ENCODE measurements at places on chromosomes 16 and 17. TPM values are rescaled to one million over a fixed set of nuclear protein-coding genes. Genes with fewer than 3 reads are reported as not detected.

- DNase-seq: no peak
Measured at GRCh38 chr16:90015586-90016338, 3.5 kb downstream of the DBNDD1 start.

- DNase-seq: no peak
Measured at GRCh38 chr17:81712468-81713003, 452 bp downstream of the SLC25A10 start.

GRCh38 chr16:87762071-87762571 lies 3.7 kb downstream of the KLHDC4 start:
- DNase-seq: no peak

- DNase-seq: no peak
Measured at GRCh38 chr17:14125518-14126137, 56.3 kb downstream of the COX10 start.

DNA sequence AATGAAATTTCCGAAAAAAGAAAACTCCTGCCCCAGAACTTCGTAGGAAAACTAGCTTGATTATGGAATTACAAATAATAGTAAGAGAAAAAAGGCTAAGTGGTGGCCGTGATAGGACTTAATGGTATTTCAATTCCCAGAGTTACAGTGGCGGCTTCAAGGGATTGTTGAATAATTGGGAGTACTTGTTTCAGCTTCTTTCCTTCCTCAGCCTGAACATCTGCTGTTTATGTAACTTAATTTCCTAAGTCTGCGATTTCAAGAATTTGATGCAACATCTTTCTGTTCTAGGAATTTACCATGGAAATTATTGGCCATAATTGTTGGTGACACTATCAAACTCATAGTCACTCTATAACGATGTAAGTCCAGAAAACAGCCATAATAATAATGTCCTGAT lies 684 bp upstream of the APPBP2 start:
- DNase-seq: no peak

GRCh38 chr16:13838401-13839190 lies 81.4 kb upstream of the ERCC4 start:
- no peak for DNase-seq

- DNase-seq: no peak
Measured at GRCh38 chr17:61551255-61551742, 39.7 kb downstream of the NACA2 start.

DNA sequence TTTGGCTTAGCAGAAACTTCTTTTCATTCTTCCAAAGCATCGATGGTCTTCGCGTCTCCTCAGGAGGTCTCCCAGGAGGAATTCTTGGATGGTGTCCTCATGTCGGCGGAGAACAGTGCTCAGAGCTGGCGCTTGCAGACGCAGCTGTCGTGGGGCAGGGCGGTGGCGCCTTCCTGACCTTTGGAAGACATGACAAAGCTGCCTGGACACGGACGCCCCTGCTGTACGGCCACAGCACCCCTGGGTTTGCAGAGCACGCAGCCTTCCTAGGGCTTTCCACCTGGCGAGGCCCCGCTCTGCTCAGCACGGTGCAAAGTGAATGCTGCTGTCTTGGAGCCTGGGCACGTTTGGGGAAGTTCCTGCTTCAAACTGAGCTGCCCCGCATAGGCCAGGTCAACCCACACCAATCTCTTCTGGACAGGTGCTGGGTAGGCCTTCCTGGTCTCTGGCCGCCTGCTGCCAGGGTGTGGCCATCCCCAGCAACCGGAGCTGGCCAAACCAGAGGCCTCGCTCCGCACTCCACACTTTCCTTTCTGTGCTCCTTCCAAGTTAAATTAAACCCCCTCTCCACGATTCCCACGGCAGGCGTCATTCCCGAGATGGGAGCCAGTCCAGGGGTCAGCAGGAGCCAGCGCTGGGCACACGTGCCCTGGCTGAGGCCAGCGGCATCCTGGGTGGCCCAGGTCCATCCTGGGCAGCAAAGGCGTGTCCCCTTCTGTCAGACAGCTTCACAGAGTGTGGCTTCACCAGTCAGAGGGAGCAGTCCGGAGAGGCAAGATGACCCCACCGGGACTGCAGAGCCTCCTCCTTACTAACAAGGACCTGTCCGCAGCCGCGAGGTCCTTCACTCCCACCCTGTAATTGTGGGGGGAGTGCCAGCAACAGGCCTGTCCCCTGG lies 15.0 kb upstream of the KREMEN2 start:
- DNase-seq: no peak

DNA sequence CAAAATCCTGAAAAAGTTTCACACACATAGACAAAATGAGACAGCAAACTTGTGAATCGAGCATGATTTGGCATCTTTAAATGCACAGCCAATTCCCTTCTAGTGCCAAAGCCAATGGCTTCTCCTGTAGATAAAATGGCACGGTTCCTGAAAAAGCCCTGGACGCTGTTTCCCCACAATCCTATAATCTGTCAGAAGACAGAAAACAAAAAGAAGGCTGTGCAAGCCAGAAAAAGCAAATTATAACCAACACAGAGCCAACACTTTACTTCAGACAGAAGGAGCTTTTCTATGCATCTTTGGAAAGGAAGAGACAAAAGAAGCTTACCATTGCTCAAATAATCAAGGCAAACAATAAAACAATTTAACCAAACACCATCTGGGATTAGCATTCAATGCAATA lies 23.8 kb downstream of the FAM222B start:
- DNase-seq: no peak

DNA sequence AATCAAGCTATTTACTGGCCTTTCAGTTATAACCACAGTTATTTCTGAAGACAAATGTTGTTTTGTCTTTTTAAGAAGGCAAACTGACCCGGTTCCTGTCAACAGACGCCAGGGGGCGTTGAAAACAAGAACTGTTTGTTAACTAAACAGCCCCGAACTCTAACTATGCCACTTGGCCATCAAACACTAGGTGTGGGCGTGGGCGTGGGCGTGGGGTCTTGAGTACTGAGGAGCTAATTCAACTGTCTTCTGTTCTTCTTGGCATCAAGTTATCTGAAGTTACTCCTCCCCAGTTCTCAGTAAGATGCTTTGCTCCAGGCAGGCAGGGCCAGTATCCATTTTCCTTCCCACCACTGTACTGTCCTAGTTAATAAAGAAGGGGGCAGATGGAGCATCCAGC lies 63.3 kb upstream of the MTMR4 start:
- peak; percentile 27 for DNase-seq

GRCh38 chr17:7887482-7888183 lies 956 bp upstream of the CHD3 start:
- DNase-seq: peak; percentile 94

- no peak for DNase-seq
Measured at GRCh38 chr17:3532106-3532858, 25.3 kb downstream of the TRPV3 start.

DNA sequence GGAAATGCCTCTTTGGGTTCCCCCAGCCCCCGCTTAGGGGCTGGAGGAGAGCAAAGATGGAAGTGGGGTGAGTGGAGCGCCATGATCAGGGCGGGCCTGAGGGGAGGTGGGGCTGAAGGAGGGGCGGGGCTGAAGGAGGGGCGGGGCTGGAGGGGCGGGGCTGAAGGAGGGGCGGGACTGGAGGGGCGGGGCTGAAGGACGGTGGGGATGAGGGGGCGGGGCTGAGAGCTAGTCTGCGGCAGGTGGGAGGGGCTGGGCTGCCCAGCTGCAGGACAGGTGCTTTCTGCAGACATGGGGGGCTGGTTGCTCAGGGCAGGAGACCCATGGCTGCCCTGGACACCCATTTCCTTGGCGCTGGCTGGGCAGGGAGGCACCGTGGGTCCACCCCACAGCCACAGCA lies 39.1 kb upstream of the PABPN1L start:
- DNase-seq: no peak

GRCh38 chr17:78422872-78423588 lies 44.6 kb downstream of the PGS1 start:
- DNase-seq: no peak

GRCh38 chr16:89953671-89954406 lies 5.3 kb downstream of the DEF8 start:
- no peak for DNase-seq

DNA sequence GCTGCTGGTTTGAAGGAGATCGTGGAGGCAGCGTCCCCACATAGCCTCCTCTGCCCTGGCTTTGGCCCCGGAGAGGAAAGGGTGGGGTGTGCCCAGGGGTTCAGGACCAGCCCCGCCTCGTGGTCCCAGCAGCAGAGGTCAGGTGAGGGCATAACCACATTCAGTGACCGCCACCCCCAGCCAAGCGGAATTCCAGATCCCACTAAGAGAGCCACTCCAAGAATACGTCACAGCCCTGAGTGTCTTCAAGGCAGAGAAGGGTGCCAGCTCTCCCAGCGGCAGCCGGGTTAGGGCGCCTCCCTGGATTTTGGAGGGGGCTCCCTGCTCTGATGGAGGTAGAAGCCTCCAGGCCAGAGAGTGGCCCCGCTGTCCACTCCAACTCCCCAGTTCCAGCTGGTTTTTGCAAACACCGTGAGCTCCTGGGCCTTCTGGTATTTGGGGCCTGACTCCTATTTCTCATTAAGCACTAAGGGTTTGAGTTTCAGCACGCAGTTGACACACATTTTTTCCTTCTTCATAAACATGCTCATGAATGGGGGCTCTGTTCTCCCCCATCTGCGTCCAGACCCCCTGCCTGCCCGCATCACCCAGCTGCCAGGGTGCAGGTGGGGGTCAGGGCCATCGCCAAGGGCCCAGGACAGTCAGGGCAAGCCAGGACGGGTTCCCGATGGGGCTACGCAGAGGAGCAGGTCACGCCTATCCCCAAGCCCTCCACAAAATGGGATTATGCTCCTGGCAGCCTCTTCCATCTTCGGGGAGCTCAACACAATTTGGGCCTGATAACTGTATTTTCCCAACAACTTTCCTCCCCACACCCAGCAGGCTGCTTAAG lies 98.4 kb upstream of the PLCG2 start:
- no peak for DNase-seq

- DNase-seq: no peak
Measured at GRCh38 chr17:48498164-48498850, 32.5 kb downstream of the HOXB1 start.

- peak; percentile 38 for DNase-seq
Measured at GRCh38 chr17:35051183-35051578, 12.3 kb downstream of the RFFL start.

DNA sequence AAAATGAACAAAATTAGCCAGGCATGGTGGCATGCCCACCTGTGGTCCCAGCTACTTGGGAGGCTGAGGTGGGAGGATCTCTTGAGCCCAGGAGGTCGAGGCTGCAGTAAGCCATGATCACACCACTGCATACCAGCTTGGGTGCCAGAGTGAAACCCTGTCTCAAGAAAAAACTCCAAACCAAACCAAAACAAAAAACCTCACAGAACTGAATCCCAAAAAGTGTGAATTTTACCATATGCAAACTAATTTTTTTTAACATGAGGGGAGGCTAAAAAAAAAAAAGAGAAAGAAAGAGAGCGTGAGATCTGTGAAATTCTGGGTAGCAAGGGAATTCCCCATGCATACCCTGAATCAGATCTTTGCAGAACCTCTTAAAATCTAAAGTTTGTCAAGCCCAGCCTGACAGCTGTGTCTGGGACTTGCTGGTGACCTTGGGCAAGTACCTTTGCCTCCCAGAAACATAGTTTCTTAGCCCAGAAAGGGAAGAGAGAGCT lies 17.1 kb upstream of the CDH1 start:
- no peak for DNase-seq

GRCh38 chr17:77315010-77315409 lies 174.2 kb downstream of the SEC14L1 start:
- DNase-seq: peak; percentile 21

DNA sequence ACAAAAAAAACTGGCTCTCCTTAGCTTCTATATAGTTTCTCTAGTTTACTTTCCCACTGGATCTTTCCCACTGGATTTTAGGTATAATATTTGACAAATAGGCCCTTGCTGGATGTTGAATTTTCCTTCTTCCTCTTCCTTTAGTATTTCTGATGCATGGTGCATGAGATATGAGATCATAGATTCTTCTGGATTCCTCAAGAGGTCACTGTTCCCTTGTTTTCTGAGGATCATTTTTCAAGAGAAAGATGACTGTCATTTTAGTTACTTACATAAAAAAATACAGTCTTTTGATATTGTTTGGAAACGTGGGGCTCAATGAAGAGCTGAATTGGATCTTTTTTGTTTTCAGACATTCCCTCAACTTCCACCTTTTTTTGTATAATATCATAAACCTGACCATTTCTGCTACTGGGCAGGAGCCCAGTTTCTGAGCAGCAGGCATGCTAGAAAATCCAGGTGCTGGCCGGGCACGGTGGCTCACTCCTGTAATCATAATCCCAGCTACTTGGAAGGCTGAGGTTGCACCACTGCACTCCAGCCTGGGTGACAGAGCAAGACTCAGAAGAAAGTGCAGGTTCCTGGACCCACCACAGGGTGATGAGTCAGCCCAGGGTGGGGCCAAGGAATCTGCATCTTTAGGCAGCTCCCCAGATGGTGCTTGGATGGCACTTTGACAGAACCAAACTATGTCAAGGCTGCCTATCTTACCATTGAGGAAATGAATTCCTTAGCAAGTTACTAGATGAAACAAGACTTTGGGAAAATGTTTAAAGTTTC lies 70.3 kb downstream of the SDR42E1 start:
- DNase-seq: no peak

- DNase-seq: no peak
Measured at GRCh38 chr16:1311212-1311737, 1.8 kb downstream of the UBE2I start.

DNA sequence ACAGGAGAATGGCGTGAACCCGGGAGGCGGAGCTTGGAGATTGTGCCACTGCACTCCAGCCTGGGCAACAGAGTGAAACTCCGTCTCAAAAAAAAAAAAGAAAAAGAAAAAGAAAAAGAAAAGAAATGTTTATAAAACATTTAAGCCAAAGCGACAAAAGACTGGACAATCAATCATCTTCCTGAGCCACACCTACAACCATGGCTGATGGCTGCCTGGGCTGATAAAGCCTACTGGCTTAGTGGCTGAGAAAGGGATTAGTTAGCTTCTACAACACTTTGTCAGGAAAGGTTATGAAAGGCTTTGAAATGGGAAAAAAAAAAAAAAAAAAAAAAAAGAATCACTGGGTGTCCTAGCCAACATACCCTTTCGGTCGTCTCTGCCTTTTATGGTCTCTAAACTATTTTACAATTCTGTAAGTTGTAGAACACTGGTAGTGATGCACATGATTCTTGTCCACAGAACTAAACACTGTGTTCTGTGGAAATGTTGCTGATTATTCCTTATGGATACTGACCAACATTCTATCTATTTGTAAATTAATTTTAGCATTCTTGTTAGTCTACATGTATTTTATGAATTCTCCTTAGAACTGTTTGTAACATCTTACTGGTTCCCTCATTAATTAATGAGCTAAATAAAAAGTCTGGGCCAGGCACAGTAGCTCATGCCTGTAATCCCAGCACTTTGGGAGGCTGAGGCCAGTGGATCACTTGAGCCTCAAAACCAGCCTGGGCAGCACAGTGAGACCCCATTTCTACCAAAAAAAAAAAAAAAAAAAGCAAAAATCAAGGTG lies 45.5 kb downstream of the ZZEF1 start:
- no peak for DNase-seq

- DNase-seq: peak; percentile 52
Measured at GRCh38 chr17:58200024-58200633, 7.6 kb downstream of the EPX start.

KRT222 gene
- not detected for total RNA-seq

KRT20 gene
- 1,312 TPM for total RNA-seq

CCL2 gene
- 7.1 TPM for total RNA-seq

EMP2 gene
- total RNA-seq: 73.0 TPM

CNTD1 gene
- 0.79 TPM for total RNA-seq

TMEM204 gene
- total RNA-seq: 5.0 TPM

SLFN14 gene
- total RNA-seq: not detected

TEX19 gene
- not detected for total RNA-seq

TBC1D3C gene
- 2.3 TPM for total RNA-seq

KCNH6 gene
- 0.64 TPM for total RNA-seq

TMC8 gene
- 11.4 TPM for total RNA-seq
